Activated T-cell treated with anti-CD3 and anti-CD28 coated beads, Interleukin-2, amount 50 U/mL, for 4 hours (primary cell): ENCODE measurements at places on chromosomes 7 and 10.

GRCh38 chr10:124558339-124559321 lies 97.0 kb downstream of the LHPP start:
- no peak for DNase-seq

DNA sequence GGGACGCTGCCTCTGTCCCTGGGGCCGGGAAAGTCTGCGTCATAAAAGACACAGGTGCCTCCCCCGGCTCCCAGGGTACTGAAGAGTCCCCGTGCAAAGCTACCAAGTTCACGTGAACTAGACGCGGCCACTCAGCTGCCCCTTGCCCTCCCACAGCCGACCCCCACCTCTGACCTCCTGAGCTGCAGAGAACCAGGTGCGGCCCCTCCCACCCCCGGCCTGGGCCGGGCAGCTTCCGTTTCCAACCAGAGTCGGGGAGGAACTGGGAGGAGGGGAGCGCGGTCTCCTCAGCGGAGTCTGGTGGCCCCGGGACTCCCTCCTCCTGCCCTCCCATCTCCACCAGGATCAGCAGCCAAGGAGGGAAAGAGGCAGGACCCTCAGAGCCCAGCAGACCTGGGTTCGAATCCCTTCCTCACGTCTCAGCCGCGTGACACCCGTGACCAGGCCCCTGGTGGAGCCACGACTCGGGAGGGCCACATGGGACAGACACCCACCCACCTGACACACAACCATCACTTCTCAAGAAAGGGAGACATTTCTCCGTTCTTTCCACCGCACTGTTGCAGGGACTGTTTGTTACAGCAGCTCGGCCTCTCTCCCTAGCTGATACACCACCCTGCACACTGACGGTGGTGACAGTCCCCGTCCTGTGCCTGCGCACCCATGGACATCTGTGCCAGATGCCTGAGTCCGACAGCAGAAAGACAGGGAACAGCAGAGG lies 37.4 kb upstream of the PDGFA start:
- DNase-seq, result no peak

- no peak for DNase-seq
These were observed 16.2 kb upstream of the LRRN3 start for GRCh38 chr7:111074748-111075146.

- no peak for DNase-seq
These were observed 104.3 kb downstream of the CREB5 start for GRCh38 chr7:28516390-28517172.

- no peak for DNase-seq
These were observed 27.4 kb upstream of the HSPA12A start for GRCh38 chr10:116769791-116770190.

DNA sequence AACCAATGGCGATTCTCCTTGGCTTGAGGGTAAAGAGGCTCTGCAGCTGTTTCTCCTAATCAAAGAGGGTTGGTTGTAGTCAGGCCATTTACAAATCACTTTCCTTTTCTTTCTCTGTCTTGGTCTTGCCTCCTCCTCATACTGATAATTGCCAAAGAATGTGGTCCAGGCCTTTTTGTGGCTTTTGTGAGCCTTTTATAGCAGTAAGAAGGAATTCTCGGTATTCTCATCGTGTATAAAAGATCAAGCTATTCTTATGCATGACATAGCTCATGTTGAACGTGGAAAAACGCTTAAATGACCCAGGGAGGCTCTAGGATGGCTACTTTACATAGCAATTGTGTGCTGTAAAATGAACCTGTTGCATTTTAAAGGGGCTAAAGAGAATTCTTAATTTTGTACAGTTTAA lies 62.6 kb downstream of the RBM20 start:
- DNase-seq, result no peak

DNA sequence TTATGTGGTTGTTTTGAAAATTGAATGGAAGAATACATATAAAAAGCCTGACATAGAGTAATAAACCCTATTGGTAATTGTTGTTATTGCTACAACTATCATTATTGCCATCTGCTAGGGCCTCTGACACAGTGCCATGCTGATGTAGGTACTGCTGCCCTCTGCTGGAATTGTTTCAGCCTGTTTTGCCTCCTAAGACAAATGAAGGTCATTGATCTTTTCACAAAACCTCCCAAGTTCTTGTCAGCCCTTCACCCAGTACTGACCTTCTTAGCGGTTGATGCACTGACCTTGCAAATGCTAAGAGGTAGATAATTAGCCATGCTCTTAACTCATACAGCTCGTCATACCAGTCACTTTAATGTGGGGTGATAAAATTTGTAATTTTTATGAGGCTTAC lies 975.2 kb downstream of the SORCS1 start:
- no peak for DNase-seq
